ENCODE measurements at places on chromosomes 7 and 10.

DNA sequence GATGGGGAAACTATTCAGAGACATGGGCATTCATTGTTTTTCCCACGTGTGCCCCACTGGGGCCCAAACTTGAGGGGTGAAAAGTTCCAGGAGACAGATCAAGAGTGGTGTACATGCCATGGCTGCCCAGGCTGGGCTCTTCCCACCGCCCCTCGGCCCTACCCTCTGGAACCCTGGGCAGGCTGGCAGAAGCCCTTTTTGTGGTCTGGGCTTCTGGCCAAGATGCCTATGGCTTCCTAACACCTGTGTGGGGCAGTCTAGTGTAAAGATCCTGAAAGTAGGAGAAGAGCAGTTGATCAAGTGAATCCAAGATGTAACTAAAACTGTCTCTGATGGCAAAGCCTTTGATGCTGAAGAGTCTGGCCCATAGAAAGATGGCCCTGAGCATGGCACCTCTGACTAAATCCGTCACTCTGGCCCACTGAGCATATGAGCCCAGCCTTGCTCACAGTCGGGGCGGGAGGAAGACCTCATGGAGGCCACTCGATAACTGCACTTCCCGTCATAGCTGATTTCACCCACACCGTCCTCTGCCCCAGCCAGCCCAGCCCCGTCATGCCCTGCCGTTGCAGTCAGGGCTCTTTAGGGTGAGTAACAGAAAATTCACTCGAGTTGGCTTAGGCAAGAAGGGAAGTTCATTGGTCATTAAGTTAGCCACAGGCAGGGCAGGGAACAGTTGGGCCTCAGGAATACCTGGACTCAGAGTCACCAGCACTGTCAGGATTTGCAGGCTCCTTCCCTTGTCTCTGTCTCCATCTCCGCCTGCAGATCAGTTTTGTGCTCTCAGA, 37.9 kb upstream of the MTPAP start:
- DNase-seq = no peak

- DNase-seq = no peak
These were observed 153.3 kb downstream of the ARID5B start for GRCh38 chr10:62054830-62055229.

- no peak for DNase-seq
These were observed 20.7 kb downstream of the LHPP start for GRCh38 chr10:124482236-124482800.

- DNase-seq = no peak
These were observed 23.2 kb upstream of the BTRC start for GRCh38 chr10:101330631-101331225.

DNA sequence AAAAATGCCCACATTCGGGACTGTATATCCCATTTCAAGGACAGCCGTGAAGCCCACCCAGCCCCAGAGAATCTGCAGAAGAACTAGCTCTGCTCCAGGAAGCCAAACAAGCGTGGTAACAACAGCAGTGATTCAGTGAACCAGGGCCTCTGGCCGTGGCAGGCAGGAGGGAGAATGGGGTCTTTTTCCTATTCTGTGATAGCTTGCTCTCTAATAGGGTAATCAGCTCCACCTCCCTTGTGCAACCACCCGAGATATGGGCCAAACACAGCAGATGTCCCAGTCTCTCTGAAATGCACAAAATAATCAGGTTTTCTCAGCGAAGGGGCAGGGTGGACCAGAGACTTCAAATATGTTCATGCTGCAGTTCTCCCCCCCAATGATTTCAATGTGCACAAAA, 35.8 kb downstream of the CHST15 start:
- DNase-seq = no peak

GRCh38 chr10:30528429-30528786, 94.4 kb downstream of the MAP3K8 start:
- DNase-seq = no peak

GRCh38 chr7:146960773-146961391, 844.3 kb downstream of the CNTNAP2 start:
- no peak for DNase-seq

GRCh38 chr7:41886901-41887311, 184.0 kb upstream of the INHBA start:
- no peak for DNase-seq

GRCh38 chr7:119888251-119888650, 384.7 kb upstream of the KCND2 start:
- no peak for DNase-seq

- no peak for DNase-seq
These were observed 4.0 kb upstream of the CREB5 start for GRCh38 chr7:28408105-28408959.

GRCh38 chr7:73992101-73992562, 35.8 kb upstream of the ELN start:
- DNase-seq = no peak

DNA sequence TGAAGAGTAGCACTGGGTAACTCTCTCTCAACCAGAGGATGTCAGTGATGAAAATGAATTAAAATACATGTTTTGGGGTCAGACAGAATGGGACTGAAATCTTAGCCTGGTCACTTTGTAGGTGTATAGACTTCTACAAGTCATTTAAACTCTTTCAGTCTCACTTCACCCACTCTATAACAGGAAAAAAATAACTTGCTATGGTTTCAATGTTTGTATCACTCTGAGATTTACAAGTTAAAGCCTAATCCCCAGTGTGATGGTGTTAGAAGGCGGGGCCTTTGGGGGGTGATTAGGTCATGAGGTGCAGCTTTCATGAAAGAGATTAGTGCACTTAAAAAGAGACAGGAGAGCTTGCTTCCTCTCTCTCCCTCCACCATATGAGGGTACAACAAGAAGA, 134.8 kb downstream of the INHBA start:
- DNase-seq = no peak

- no peak for DNase-seq
These were observed 40.0 kb downstream of the CREM start for GRCh38 chr10:35166607-35167006.

DNA sequence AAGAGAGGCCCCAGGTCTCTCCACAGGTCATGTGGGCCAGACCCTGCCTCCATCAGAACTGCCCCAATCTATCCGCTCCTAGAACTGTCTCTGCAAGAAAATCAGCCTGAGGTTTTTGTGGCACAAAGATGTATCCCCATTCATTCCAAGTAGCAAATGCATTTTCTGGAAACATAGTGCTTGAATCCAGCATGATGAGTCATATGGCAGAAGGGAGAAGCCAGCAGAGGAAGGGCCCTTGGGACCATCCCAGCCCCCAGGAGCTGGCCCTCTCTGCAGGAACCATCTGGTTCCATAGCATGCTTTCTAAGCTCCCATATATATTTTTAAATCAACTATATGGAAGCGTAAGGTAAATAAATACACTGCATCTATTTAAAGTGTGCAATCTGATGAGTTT, 563.2 kb downstream of the GALNT17 start:
- DNase-seq = no peak

GRCh38 chr10:34520084-34520483, 295.0 kb downstream of the PARD3 start:
- DNase-seq = peak; percentile 55

- no peak for DNase-seq
These were observed 117.0 kb downstream of the INSYN2A start for GRCh38 chr10:127079392-127079791.

DNA sequence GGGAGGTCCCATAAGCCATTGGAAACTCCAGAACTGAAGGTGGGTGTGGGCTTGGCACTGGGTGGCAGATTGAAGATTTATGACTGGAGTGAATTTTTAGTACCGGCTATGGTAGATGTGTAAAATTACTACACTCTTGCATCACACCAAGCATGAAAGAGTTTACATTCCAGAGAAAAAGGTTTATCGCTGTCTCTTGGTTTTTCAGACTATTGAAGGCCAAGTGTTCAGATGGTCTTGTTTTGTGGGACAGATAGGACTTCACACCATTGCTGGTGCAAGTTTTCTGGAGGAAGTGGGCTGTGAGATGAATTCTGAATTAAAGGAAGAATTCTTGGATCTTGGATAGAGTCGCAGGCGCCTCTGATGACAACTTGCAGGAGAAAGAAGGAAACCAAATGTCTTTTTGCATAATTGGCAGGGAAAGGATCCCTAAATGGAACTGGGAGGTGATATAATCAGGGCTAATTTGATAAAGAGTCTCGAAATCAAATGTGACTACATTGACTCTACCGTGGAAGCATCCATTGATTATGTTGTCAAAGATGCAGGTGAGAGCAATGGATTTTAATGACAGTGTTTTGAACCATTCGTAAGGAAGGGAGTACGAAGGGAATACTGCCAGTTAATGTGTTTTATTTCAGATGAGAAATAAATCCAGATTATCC, 14.2 kb upstream of the NMT2 start:
- DNase-seq = no peak

DNA sequence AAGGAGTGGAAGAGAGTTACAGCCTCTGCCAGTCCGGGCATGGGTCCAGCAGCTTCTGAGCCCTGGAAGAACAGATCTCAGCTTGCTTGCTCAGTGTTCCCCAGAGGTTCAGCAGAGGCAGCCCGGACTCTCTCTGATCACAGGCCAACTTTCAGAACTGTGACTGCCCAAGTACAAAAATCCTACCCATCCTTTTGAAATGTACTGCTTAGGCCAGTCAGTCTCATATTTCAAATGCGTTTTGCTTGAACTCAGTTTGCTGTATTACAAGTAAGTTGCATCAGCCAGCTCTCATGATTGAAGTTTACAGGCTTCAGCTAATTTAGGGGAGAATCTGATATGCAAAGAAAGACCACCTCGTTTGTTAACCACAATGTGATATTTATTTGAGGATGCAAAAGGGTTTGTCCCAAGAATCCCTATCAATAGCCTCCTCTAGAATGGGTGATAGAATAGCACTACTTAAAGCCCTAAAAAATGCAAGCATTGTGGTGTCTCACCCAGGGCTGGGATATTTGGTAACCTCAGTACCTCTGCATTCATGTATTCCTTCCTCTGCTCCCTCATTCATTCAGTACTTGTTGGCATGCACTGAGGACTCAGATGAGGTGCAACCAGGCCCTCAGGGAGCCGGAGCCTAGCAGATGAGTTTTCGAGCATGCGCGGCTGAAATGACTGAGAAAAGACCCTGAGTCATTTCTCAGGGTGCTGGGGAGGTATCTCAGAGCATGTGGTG, 7.0 kb downstream of the AIMP2 start:
- peak; percentile 16 for DNase-seq

- no peak for DNase-seq
These were observed 1.5 kb upstream of the PRKAR1B start for GRCh38 chr7:728602-729001.

DNA sequence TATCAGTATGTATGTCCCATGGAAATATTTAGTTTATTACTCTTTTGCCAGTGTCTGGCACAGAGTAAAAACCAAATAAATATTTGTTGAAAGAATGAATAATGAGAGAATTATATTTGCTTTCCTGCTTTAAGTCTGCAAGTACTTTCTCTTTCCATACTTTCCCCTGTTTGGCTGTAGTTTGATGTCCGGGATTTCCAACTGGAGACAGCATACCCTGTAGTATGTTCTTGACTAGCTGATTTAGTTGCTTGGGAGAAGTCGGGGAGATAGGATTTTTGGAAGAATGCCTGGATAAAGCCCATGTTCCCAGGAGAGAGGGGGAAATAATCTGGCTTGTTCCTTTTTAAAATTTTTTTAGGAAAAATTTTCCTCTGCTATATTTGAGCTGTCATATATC, 516.1 kb downstream of the CCSER2 start:
- no peak for DNase-seq

DNA sequence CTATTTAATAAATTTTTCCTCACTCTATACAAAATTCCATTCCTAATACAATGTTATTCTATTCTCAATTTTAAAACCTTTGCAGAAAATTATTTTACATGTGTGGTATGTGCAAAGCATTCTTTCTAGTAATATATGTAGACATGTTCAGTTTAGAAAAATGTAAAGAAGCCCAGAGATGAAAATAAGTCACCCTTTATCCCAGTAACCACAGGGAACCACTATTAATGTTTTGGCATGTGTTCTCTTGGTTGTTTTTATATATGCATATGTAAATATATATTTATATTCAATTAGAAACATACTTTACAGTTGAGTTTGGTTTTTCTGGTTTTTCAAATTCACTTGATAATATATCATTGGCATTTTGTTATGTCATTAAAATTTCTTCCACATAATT, 14.8 kb upstream of the GLCCI1 start:
- DNase-seq = no peak

GRCh38 chr7:148700661-148701064, 2.0 kb downstream of the CUL1 start:
- no peak for DNase-seq

DNA sequence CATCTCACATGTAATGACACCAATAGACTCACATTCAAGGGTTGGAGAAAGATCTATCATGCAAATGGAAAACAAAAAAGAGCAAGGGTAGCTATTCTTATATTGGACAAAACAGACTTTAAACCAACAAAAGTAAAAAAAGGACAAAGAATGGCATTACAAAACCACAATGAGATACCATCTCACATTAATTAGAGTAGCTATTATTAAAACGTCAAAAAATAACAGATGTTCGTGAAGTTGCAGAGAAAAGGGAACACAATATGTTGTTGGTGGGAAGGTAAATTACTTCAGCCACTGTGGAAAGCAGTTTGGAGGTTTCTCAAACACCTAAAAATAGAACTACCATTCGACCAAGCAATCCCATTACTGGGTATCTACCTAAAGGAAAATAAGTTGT, 197.0 kb downstream of the SNX13 start:
- DNase-seq = no peak

DNA sequence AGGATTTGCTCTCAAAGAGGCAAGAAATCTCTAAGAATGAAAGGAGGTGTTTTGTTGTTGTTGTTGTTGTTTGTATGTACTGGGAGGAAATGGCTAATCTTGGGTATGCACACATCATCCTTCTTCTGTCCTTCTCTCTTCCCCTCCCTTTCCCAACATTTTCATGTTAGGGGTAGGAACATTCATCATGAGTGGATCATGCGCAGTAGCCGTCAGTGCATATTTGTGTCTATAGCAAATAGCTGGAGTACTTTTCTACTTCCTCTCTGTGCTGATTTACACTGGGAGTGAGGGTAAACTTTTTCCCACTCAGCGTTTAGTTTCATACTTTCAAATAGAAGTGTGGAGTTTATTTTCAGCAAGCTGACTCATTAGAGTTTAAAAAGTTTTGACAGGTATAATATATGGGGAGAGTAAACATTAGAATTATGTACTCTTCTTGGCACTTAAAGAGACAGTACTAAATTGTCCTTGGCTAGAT, 80.5 kb upstream of the PRKG1 start:
- no peak for DNase-seq
